Lower lobe of right lung (tissue), 2 donors: ENCODE measurements at places on chromosomes 11 and 22.
A peak's percentile ranks its signal among the peaks of the same experiment; 100 is the strongest.

GRCh38 chr11:122663764-122664163, 8.2 kb downstream of the UBASH3B start:
- no peak overlapping the region for H3K27ac ChIP-seq
- H3K36me3 ChIP-seq = no peaks in the 10 kb centered on the region
- peaks cover 31% of the 10 kb centered on the region for H3K4me1 ChIP-seq
- no peaks in the 10 kb centered on the region for H3K27me3 ChIP-seq

GRCh38 chr22:31923136-31923535, 21.2 kb upstream of the YWHAH start:
- H3K27me3 ChIP-seq = no peaks in the 10 kb centered on the region
- peak overlapping the region; percentile 32 for H3K27ac ChIP-seq
- no peak for DNase-seq

DNA sequence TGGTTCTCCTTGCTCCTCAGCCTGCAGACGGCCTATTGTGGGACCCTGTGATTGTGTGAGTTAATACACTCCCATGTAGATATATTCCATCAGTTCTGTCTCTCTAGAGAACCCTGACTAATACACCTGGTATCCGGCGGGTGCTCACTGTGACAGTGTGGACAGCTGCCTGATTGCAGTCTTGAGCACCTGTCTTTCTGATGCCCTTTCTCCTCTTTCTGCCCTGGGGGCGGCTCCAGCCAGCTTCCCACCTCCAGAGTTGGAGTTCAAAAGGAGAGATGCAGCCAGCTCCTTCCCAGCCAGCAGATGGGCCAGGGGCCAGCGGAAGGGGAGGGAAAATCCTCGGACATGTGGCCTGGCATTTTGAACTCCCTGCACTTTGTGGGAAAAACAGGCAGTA, 15.0 kb downstream of the SMIM38 start:
- no peak overlapping the region for H3K4me3 ChIP-seq
- no peaks in the 10 kb centered on the region for H3K36me3 ChIP-seq
- no peak overlapping the region for H3K27ac ChIP-seq

- no peak overlapping the region for H3K4me3 ChIP-seq
- H3K36me3 ChIP-seq = no peaks in the 10 kb centered on the region
- no peak for DNase-seq
- H3K4me1 ChIP-seq = peaks cover 6% of the 10 kb centered on the region
- peaks cover 18% of the 10 kb centered on the region for H3K27me3 ChIP-seq
Observed at GRCh38 chr11:2860636-2861035, 24.9 kb downstream of the CDKN1C start.
